ENCODE measurements at places on chromosomes 2 and 18. TPM values are rescaled to one million over a fixed set of nuclear protein-coding genes. Genes with fewer than 3 reads are reported as not detected.

The LTBP1 gene
- total RNA-seq = 18.7 TPM

The THAP4 gene
- 56.2 TPM for total RNA-seq

The CAPN14 gene
- total RNA-seq = 0.70 TPM

The IGFBP2 gene
- total RNA-seq = 17.7 TPM

The ZNF519 gene
- total RNA-seq = 5.4 TPM

The GAREM2 gene
- 0.64 TPM for total RNA-seq

The GALR1 gene
- total RNA-seq = not detected

The GPR45 gene
- not detected for total RNA-seq

The DLX2 gene
- total RNA-seq = 0.42 TPM

The SH2D6 gene
- total RNA-seq = not detected

The TANK gene
- total RNA-seq = 70.1 TPM

The ALLC gene
- not detected for total RNA-seq

The RIT2 gene
- total RNA-seq = not detected

The FAP gene
- 1.8 TPM for total RNA-seq

The RGPD3 gene
- 1.1 TPM for total RNA-seq

The TRIM43 gene
- total RNA-seq = not detected

The KCNK3 gene
- not detected for total RNA-seq

The NPC1 gene
- total RNA-seq = 132 TPM

The CXCR4 gene
- 5.8 TPM for total RNA-seq

The SERPINB3 gene
- 24.8 TPM for total RNA-seq

The AKAIN1 gene
- not detected for total RNA-seq

The APLF gene
- 10.5 TPM for total RNA-seq

The NAT8 gene
- total RNA-seq = not detected

The SLC14A1 gene
- 16.0 TPM for total RNA-seq

The INHBB gene
- total RNA-seq = 26.1 TPM

The SLC11A1 gene
- total RNA-seq = 16.1 TPM

The LONRF2 gene
- total RNA-seq = 2.5 TPM

The FKBP1B gene
- 7.3 TPM for total RNA-seq

The RNF125 gene
- 13.4 TPM for total RNA-seq

The STPG4 gene
- total RNA-seq = not detected

The EPHA4 gene
- 69.7 TPM for total RNA-seq

The DYNC2LI1 gene
- 48.9 TPM for total RNA-seq

The SKOR2 gene
- total RNA-seq = not detected

The GCKR gene
- total RNA-seq = 0.64 TPM

The C2orf80 gene
- not detected for total RNA-seq

The ARHGEF4 gene
- 140 TPM for total RNA-seq

The ICA1L gene
- 4.2 TPM for total RNA-seq

The SRD5A2 gene
- not detected for total RNA-seq

The GPR35 gene
- total RNA-seq = 2.9 TPM

The CAVIN2 gene
- 5.0 TPM for total RNA-seq

The ANKZF1 gene
- 38.6 TPM for total RNA-seq

The NCOA1 gene
- 45.7 TPM for total RNA-seq

The PTPRN gene
- not detected for total RNA-seq

The MYO3B gene
- total RNA-seq = 0.89 TPM

The PROM2 gene
- total RNA-seq = 166 TPM

The TMEM17 gene
- total RNA-seq = 2.5 TPM

The CABLES1 gene
- 41.9 TPM for total RNA-seq

The UGT1A4 gene
- total RNA-seq = 2.6 TPM

The POTEC gene
- total RNA-seq = not detected

The RHOB gene
- 719 TPM for total RNA-seq

Measured in suprapubic skin (tissue), 4 donors.